ENCODE measurements at places on chromosomes 2 and 18.

DNA sequence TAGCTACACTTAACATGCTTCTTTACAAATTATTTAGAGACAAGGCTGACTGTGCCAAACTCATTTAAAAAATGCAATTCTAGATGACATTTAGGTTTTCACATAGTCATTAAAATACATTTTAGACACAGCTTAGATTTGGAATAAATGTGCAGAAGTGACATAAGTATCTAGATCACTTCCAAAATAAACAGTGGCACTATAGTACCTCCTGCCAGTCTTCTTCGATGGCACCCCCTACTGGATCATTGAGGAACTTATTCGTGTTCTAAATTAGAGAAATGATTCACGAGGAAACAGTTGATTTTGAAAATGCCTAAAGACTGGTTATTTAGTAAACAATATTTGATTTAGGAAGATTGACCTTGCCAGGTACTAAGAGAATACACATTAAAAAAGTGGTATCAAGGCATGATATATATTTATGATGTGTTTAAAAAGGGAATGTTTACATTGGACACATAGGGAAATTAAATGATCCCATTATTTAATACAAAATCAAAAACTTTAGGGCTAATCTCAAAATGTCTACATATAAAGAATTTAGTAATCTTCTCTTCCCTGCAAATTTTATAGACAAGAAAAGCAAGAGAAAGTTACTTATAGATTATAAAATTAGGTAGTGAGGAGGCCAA is 323.9 kb downstream of the XIRP2 start:
- no peaks in the 10 kb centered on the region for H3K27me3 ChIP-seq
- H3K36me3 ChIP-seq, result no peaks in the 10 kb centered on the region
- H3K4me1 ChIP-seq, result no peaks in the 10 kb centered on the region
- no peak for DNase-seq
- H3K4me3 ChIP-seq, result no peak overlapping the region
- H3K27ac ChIP-seq, result no peak overlapping the region

DNA sequence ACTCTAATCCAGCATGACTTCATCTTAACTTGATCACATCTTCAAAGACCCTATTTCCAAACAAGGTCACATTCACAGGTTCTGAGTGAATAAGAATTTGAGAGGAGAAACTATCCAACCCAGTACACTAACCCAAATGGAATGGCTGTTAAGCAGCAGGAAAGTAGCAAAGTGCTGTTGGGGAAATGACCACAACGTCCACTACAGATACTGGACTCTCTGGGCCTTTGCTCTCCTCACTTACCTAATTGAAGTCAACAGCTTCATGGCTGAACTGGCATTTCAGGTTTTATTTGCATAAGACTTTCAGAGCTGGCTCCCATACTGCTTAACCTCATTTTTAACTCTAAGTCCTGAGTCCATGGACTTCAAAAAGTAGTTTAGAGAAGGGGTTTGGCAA is 38.0 kb upstream of the ACVR2A start:
- H3K36me3 ChIP-seq, result no peaks in the 10 kb centered on the region

GRCh38 chr2:138779781-138780445 is at the start of gene NXPH2:
Gene NXPH2 (minus strand): TSS chr2:138780390. CDS start chr2:138780241, 149 bp downstream.
- DNase-seq, result no peak
- H3K27me3 ChIP-seq, result peaks cover 24% of the 10 kb centered on the region
- H3K4me3 ChIP-seq, result no peak within 1 kb of the TSS
- H3K36me3 ChIP-seq, result no peaks in the 10 kb centered on the region
- H3K27ac ChIP-seq, result no peak within 1 kb of the TSS
- no peaks in the 10 kb centered on the region for H3K4me1 ChIP-seq

- DNase-seq, result no peak
- H3K4me1 ChIP-seq, result peaks cover 43% of the 10 kb centered on the region
- peak overlapping the region; percentile 58 for H3K4me3 ChIP-seq
- no peaks in the 10 kb centered on the region for H3K27me3 ChIP-seq
Measured at GRCh38 chr2:174594456-174594855, 3.1 kb downstream of the WIPF1 start.
